ENCODE measurements at places on chromosomes 6 and 20.

- no peak for DNase-seq
Measured at GRCh38 chr20:40497899-40498691, 190.9 kb downstream of the MAFB start.

DNA sequence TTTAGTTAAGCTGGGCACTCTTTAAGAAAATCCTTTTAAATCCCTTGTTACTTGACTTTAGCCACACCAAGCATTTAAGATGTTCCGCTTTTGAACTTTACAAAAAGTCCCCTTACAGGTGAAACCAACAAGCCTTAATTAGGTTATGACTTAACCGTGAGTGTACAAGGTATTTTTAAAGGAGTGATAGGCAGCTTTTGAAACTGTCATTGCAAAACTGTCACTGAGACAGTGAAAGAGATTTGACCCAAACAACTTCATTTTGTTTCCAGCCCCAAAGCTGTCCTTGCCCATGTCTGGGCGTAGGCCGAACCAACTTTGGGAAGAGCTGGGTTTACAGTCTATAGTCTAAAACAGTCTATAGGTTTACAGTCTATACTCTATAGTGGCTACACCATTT is 305.4 kb downstream of the FARS2 start:
- DNase-seq, result no peak

- DNase-seq, result no peak
Measured at GRCh38 chr20:31718952-31719643, 3.6 kb downstream of the BCL2L1 start.

DNA sequence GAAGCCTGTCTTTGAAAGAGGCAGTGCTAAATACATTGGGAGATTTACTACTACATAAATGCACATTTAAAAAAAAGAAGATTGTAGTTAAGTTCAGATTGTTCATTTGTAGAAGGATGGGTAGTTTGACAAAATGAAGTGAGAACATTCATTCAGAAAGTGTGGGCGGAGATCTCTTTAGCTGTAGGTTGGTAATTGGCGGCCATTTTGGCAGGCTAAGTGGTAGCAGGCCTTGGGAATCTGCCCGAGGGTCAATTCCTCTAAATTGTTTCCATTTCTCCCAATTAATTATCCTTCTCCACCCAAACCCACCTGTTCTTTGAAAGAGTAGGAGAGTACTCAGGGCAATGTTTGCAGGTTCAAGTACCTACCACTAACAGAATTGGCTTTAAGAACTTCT is 17.9 kb downstream of the SOX4 start:
- no peak for DNase-seq

DNA sequence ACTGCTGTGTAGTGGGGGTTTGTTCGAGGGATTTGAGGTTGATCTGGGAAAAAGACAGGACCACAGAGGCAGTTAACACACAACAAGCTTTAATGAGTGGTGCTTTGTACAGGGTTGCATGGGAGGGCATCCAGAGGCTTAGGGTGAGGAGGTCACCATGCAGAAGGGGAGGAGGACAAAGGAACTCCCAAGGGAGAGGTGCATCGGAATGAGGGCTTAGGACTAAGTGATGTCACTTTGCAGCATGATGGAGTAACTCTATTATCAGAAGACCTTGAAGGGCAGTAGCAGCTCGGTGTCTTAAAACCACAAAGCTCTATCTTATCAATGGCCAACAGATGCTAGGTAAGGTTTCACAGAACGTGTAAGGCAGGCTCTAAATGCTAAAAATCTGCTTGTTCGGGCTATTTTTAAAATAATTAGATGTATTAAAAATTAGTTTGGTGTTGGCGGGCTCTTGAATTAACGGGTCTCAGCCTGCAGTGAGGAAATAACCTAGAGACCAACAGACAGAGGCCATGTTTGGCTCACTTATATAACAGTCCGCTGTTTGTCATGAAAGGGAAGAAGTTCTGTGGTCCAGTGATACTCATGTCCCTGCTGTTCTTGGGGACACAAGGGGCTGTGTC is 37.9 kb downstream of the MAN1A1 start:
- no peak for DNase-seq

DNA sequence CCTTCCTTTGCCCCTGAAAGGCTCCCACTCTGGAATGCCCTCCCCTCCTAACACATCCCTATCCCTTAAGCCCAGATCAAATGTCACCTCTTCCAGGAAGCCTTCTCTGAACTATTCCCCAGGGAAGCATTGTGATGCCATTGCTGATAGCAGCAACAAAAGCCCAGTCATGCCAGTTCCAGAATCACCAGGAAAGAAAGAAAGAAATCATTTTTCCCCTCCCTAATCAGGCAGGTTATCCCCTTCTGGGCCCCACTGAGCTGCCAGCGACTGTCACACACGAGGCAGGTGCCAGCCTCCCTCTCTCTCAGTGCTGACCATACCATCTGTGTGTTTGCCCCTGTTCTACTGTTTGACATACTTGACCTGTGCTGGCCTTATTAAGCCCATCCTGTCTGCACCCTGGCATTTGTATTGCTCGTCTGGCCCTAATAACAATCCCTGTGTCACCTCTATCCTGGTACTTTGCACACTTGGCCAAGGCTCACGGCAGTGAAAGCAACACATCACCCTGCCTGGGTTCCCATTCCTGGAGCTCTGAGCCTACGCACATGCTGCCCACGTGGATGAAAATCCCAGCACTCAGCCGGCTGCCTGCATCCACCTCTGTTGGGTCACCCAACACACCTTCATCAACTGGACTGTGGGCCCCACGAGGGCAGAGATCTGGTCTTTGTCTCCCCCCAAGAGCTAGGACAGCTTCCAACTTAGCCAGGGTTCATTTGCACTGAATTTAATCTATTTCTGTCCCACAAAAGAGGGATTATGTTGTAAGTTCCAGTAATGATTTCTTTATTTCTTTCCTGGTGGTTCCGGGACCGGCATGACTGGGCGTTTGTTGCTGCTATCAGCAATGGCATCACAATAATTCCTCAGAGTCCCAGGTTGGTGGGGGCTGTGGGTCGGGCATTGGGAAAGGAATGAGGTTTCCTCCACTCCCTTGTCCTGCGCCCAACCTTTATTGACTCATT is 5.3 kb upstream of the BPIFB1 start:
- DNase-seq, result no peak

DNA sequence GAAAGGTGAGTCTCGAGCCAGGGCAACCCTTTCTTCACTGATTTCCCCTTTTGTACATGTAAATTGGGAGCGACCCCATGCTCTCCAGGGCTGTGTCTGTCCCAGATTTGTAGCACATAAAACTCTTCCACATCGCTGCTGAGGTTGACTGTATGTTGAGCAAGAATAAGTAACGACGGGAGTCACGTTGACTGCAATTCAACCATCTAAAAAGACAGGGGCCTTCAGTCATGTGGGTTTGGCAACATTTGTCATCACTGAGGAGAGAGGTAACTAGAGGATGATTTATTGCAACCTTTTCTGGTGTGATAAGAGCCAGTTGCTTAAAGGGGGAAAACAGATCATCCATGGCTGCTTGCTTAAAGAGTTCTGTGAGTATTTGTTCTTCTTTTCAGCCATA is 159.4 kb upstream of the SULF2 start:
- no peak for DNase-seq

GRCh38 chr6:154606457-154606856 is 96.0 kb upstream of the CNKSR3 start:
- no peak for DNase-seq
